ENCODE measurements at places on chromosomes 5 and 9. TPM values are rescaled to one million over a fixed set of nuclear protein-coding genes. Genes with fewer than 3 reads are reported as not detected.

STC2 gene
- polyA plus RNA-seq: 6.2 TPM

C5 gene
- polyA plus RNA-seq: 0.61 TPM

DRD1 gene
- polyA plus RNA-seq: not detected

CER1 gene
- polyA plus RNA-seq: not detected

GBGT1 gene
- polyA plus RNA-seq: 7.0 TPM

TRMT10B gene
- 2.7 TPM for polyA plus RNA-seq

DND1 gene
- polyA plus RNA-seq: 0.53 TPM

PRDM9 gene
- polyA plus RNA-seq: not detected

DNA sequence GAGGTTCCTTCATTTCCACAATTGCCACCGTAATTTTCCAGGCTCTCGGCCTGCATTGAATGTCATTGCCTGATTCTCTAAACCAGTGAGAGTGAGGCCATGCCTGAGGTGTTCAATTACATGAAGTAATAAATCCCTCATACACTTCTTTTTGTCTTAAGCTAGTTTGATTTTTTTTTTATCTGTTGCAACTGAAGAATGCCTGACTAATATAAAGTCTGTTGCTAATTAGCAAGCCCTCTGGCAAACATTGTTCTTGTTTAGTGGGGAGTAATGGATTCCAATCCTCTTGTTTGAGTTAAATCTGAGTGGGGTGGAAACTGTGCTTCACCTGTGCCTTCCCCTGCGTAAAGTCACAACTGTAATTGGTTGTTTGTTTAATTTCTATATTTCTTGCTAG lies 338.1 kb upstream of the ATP10B start:
- H3K27me3 ChIP-seq: no peaks in the 10 kb centered on the region
- no peaks in the 10 kb centered on the region for H3K36me3 ChIP-seq
- no peak overlapping the region for H3K27ac ChIP-seq
- no peak for DNase-seq
- no peak overlapping the region for H3K4me3 ChIP-seq

- DNase-seq: no peak
- H3K4me1 ChIP-seq: peaks cover 25% of the 10 kb centered on the region
- H3K27ac ChIP-seq: no peak overlapping the region
- H3K27me3 ChIP-seq: no peaks in the 10 kb centered on the region
Observed at GRCh38 chr9:5951686-5952211, 61.1 kb downstream of the MLANA start.

DNA sequence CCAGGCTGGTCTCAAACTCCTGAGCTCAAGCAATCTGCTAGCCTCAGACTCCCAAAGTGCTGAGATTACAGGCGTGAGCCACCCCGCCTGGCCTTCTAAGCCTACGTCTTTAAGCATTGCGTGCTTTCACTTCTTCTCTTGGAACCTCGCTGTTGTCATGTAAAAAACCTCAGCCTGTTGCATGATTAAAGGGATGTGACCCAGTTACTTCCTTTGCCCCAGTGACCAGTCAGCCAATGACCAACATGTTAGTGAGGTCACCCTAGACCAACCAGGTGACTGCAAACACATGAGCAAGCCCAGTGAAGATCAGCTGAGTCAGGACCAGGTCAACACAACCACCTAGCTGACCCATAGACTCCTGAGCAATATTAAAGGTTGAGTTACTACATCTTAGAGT lies 10.5 kb downstream of the KIF4B start:
- no peaks in the 10 kb centered on the region for H3K4me1 ChIP-seq
- no peaks in the 10 kb centered on the region for H3K36me3 ChIP-seq
- H3K27ac ChIP-seq: no peak overlapping the region
- no peak overlapping the region for H3K4me3 ChIP-seq
- DNase-seq: no peak

GRCh38 chr9:114314256-114314867 lies 8.5 kb upstream of the ORM1 start:
- no peak overlapping the region for H3K4me3 ChIP-seq
- H3K27me3 ChIP-seq: no peaks in the 10 kb centered on the region
- H3K36me3 ChIP-seq: peaks cover 3% of the 10 kb centered on the region
- no peaks in the 10 kb centered on the region for H3K4me1 ChIP-seq
- H3K27ac ChIP-seq: no peak overlapping the region

DNA sequence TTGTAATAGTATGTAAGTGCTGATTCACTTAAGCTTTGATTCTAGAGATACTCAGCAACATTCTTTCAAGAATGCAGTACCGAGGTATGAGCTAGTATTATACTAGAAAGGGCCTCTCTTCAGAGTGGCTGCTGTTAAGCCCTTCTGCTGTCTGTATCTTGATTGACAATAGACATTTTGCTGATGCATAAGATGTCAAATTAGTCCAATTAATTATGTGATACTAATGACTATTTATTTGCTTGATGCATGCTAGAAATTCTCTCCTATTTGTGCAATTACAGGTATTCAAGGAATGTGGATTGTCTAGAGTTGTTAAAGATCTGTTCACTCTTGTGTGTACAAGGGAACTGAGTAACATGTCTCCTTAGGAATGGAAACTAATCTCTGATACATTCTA lies 92.3 kb upstream of the PTGER4 start:
- H3K27ac ChIP-seq: no peak overlapping the region
- H3K27me3 ChIP-seq: no peaks in the 10 kb centered on the region
- DNase-seq: no peak
- H3K4me1 ChIP-seq: no peaks in the 10 kb centered on the region
- no peaks in the 10 kb centered on the region for H3K36me3 ChIP-seq

- no peak for DNase-seq
- no peaks in the 10 kb centered on the region for H3K27me3 ChIP-seq
- no peaks in the 10 kb centered on the region for H3K4me1 ChIP-seq
- H3K27ac ChIP-seq: no peak overlapping the region
Observed at GRCh38 chr5:120162321-120162720, 301.8 kb upstream of the PRR16 start.

DNA sequence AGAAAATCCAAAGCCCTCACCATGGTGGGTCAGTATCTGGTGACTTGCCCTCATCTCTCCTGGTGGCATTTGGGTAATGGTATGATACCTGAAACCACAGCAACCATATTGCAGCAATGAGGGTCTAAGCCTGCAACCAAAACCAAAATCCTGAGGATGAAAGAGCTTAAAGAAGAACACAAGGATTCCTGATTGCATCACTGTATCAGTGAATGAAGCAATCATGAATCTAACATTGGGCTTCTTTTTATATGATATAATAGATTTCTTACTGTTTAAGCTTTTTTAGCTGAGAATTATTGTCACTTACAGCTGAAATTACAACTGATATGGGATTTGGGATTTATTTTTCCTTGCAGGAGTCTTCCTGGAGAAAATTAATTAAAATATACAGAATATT lies 269.9 kb downstream of the MEF2C start:
- H3K27me3 ChIP-seq: no peaks in the 10 kb centered on the region
- H3K27ac ChIP-seq: no peak overlapping the region
- H3K4me1 ChIP-seq: no peaks in the 10 kb centered on the region
- no peaks in the 10 kb centered on the region for H3K36me3 ChIP-seq

DNA sequence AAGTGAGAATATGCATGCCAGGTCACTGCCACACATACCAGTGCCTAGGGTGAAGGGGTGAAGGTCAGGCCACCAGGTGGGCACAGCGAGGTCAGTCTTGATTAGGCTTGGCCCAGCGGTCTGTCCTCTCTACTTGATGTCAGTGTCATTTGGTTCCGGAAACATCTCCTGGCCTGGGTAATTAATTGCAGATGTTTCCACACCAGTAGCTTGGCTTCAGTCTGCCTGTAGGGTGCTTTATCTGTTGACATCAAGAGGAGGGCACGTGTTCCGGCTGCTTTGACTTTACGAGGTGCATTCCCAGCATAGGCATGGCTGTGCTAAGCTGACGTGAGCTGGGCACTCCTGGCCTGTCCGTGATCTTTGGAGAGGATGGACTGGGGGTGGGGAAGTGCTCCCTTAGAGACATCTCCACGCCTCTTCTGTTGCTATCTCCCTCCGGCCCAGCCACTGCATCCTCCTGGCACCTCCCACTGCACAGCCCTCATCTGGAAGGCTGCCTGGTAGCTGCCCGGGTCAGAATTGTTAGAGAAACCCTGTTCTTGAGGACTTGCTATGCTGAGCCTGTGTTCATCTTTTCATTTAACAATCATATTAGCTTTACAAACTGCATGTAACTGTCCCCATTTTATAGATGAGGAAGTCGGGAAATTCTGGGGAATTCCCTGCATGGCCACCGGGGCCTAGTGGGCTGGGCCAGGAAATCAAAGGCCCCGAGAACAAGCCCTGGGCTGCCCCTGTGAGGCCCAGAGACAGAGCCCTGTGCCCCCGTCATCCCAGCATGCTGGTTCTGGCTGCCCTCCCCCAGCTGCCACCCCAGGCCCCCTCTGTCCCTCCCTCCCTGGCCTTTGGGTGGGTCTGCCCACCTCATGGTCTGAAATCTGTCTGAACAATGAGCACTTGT lies 29.1 kb downstream of the JADE2 start:
- H3K27me3 ChIP-seq: no peaks in the 10 kb centered on the region
- peaks cover 13% of the 10 kb centered on the region for H3K36me3 ChIP-seq
- no peak overlapping the region for H3K4me3 ChIP-seq
- peaks cover 68% of the 10 kb centered on the region for H3K4me1 ChIP-seq
- peak overlapping the region; percentile 85 for H3K27ac ChIP-seq

- no peak for DNase-seq
- no peaks in the 10 kb centered on the region for H3K36me3 ChIP-seq
- no peaks in the 10 kb centered on the region for H3K27me3 ChIP-seq
Observed at GRCh38 chr9:103649086-103649485, 445.0 kb upstream of the SMC2 start.

DNA sequence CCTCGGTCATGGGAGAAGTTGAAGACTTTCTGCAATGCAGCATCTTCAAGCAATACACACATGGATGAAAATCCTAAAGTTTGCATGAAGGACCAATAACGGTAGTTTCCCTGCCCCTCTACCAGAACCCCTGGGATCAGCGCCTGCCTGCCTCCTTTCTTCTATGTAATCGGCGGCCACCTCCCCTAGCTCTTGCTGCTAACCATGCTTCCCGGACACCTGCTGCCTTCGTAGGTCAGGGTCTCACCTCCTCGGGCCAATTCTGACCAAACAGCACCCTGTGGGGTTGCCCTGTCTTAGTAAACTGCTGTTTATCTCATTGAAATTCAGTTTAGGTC lies 388 bp upstream of the MED10 start:
- H3K27ac ChIP-seq: peak overlapping the region; percentile 81
- H3K4me3 ChIP-seq: peak overlapping the region; percentile 97
- no peak for DNase-seq
- H3K4me1 ChIP-seq: peaks cover 7% of the 10 kb centered on the region

DNA sequence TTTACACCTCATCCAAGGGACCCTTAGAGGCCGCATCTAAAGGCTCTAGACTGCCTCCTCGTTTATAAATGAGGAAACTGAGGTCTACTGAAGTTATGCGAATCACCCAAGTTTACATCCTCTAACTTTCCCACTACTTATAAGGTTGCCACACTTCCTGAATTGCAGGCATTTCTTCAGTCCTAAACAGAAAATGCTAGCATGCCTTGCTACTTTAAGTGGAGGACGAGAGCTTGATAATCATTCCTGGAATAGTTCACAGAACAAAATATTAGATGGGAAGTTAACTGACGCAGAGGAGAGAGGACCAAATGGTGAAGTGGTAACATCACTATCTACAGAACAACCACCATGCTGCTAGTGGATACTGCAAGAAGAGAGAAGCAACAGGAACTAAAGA lies 85.8 kb downstream of the GNAQ start:
- H3K27ac ChIP-seq: no peak overlapping the region
- H3K27me3 ChIP-seq: no peaks in the 10 kb centered on the region
- H3K4me3 ChIP-seq: no peak overlapping the region
- no peaks in the 10 kb centered on the region for H3K36me3 ChIP-seq

GRCh38 chr9:99579964-99580363 lies 241.7 kb upstream of the NR4A3 start:
- no peak overlapping the region for H3K27ac ChIP-seq
- H3K4me1 ChIP-seq: no peaks in the 10 kb centered on the region
- H3K27me3 ChIP-seq: no peaks in the 10 kb centered on the region
- no peak overlapping the region for H3K4me3 ChIP-seq
- no peaks in the 10 kb centered on the region for H3K36me3 ChIP-seq

- no peaks in the 10 kb centered on the region for H3K4me1 ChIP-seq
- H3K27me3 ChIP-seq: no peaks in the 10 kb centered on the region
- H3K4me3 ChIP-seq: peak overlapping the region; percentile 95
- no peak for DNase-seq
- peaks cover 47% of the 10 kb centered on the region for H3K36me3 ChIP-seq
Observed at GRCh38 chr9:127786773-127787104, 905 bp downstream of the CDK9 start.

- peaks cover 20% of the 10 kb centered on the region for H3K27me3 ChIP-seq
- no peak overlapping the region for H3K27ac ChIP-seq
- peaks cover 13% of the 10 kb centered on the region for H3K4me1 ChIP-seq
- H3K4me3 ChIP-seq: no peak overlapping the region
- no peaks in the 10 kb centered on the region for H3K36me3 ChIP-seq
- peak; percentile 55 for DNase-seq
Observed at GRCh38 chr9:22005702-22006606, 3.2 kb downstream of the CDKN2B start.

GRCh38 chr5:5089895-5090649 lies 50.1 kb upstream of the ADAMTS16 start:
- no peak overlapping the region for H3K27ac ChIP-seq
- H3K4me1 ChIP-seq: no peaks in the 10 kb centered on the region
- no peaks in the 10 kb centered on the region for H3K27me3 ChIP-seq
- no peaks in the 10 kb centered on the region for H3K36me3 ChIP-seq
- no peak overlapping the region for H3K4me3 ChIP-seq

GRCh38 chr9:134645607-134646365 lies 4.2 kb downstream of the COL5A1 start:
- no peak overlapping the region for H3K27ac ChIP-seq
- peak overlapping the region; percentile 57 for H3K4me3 ChIP-seq
- no peaks in the 10 kb centered on the region for H3K36me3 ChIP-seq
- peaks cover 7% of the 10 kb centered on the region for H3K4me1 ChIP-seq
- H3K27me3 ChIP-seq: peaks cover 19% of the 10 kb centered on the region
- no peak for DNase-seq

GRCh38 chr5:133828722-133829121 lies 139.7 kb downstream of the C5orf15 start:
- no peak overlapping the region for H3K27ac ChIP-seq
- no peak for DNase-seq
- H3K4me3 ChIP-seq: no peak overlapping the region

DNA sequence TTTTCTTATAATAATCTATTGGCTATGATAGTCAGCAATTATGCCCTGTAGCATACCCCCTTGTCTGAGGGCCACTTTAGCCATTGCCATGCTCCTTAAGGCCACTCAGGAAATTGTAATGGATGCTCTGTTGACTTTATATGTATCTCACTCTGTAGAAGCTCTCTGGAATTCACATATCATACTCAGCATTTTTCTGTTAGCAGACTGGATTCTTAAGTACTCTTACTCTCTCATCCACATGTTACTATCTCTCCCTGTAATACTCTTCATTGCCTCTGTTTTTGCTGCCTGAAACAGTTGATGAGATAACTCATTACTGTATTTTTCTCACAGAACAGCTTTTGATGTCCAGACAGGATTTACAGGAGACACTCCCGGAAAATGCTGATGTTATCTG lies 24.2 kb downstream of the TMEM232 start:
- no peaks in the 10 kb centered on the region for H3K4me1 ChIP-seq
- H3K27ac ChIP-seq: no peak overlapping the region
- no peak for DNase-seq
- no peaks in the 10 kb centered on the region for H3K36me3 ChIP-seq
- H3K4me3 ChIP-seq: no peak overlapping the region
- no peaks in the 10 kb centered on the region for H3K27me3 ChIP-seq
